DMS79 (cell line): ENCODE measurements at places on chromosomes 6 and 20.

GRCh38 chr6:133964052-133964451 is 11.0 kb downstream of the TBPL1 start:
- no peak for DNase-seq

GRCh38 chr6:36605560-36606391 is 11.6 kb downstream of the SRSF3 start:
- no peak for DNase-seq

GRCh38 chr6:147268254-147268653 is 64.0 kb downstream of the STXBP5 start:
- DNase-seq = no peak

DNA sequence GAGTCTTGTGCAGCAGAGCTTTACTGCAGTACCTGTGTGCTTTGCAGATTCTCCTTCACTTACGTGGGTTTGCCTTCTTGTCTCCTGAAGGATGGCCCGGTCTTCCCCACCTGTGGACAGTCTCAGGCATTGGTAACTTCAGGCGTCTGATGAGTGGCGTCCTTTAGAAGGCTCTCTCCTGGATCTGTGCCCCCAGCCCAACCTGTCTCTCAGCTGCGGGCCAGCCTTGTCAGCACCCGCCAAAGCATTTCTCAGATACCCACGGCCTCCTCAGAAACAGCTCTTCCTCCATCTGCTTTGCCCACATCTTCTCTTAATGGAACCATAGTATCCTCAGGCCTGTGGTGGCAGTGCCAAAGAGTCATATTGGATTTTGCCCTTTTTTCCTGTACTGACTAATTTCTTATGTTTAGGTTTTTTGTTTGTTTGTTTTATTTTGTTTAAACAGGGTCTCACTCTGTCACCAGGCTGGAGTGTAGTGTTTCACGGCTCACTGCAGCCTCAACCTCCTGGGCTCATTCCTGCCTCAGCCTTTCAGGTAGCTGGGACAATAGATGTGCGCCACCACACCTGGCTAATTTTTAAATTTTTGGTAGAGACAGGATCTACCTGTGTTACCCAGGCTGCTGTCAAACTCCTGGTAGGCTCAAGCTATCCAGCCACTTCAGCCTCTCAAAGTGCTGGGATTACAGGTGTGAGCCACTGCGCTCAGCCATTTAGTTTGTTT is 96.6 kb downstream of the ARID1B start:
- DNase-seq = peak; percentile 54

GRCh38 chr6:157366648-157367047 is 14.3 kb upstream of the ZDHHC14 start:
- no peak for DNase-seq

GRCh38 chr6:72761761-72762160 is 139.9 kb downstream of the KCNQ5 start:
- no peak for DNase-seq

DNA sequence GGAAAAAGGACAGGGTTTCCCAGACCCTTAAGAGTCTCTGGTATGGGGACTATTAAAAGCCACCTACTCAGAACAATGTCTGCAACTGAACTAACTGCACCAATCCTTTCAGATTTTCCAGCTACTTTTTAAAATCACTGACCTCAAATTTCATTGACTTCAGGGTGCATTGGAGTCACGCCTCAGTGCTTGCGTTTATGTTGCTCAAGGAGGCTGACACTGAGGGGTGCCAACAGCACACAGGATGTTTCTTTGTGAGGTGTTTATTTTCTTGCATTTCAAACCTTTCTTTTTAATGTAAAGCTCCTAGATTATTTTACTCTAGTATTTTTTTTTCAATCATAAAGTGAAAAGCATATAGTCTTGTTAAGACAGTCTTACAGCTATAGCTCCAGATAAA is 402.0 kb upstream of the SLC35B3 start:
- no peak for DNase-seq

GRCh38 chr6:9085054-9085708 is 649.8 kb upstream of the SLC35B3 start:
- DNase-seq = no peak

DNA sequence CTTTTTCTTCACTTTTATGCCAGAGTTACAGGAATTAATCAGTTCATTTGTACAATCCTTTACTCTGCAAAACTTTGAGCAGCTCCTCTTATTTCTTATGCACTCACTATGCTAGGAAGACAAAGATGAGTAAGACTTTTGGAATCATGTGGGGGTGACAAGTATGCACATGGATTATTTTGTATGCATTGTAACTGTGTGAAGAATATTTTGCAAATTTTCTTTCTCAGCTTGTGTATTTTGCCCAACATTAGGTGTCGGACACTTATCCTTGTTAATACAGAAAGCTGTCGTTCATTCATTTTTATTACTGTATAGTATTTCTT is 88.6 kb downstream of the PPP1R14C start:
- no peak for DNase-seq

DNA sequence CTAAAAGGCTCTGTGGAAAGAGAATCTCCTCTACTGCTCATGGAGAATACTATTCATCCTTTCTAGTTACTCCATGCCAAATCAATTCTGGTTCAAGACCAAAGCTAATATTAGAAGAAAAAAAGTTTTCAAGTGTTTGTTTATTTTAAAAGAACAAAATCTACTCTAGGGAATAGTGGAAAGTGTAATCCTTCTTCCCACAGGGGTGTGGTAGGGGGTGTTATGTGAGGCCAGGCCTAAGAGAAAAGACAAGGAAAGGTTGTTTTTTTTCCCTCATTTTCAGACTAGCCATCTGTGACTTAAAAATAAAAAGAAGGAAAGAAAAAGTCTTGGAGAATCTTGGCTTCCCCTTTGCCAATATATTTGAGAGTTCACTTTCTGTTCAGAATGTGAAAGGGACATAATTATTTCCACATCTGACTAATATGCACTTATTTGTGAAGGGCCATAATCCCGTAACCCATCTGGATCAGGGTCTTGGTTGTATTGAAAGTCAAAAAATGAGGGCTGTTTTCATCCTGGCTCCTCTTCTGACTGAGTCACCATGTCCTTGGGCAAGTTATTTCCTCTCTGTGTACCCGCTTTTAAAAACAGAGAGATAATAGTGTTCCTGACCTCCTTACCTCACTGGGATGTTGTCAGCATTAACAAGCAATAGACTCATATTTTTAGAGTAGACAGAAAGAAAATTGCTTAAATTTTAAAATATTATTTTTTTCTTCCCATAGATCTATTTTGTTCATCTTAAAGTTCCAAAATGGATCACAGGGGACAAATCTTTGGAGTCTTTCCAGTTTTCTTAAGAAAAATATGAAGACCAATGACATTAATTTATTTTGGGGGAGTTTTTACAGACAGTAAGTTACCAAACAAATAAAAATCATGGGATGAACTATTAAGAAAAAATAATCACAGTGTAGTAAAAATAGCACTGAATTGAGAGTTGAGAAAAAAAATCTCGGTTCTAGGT is 233.7 kb downstream of the IBTK start:
- no peak for DNase-seq

DNA sequence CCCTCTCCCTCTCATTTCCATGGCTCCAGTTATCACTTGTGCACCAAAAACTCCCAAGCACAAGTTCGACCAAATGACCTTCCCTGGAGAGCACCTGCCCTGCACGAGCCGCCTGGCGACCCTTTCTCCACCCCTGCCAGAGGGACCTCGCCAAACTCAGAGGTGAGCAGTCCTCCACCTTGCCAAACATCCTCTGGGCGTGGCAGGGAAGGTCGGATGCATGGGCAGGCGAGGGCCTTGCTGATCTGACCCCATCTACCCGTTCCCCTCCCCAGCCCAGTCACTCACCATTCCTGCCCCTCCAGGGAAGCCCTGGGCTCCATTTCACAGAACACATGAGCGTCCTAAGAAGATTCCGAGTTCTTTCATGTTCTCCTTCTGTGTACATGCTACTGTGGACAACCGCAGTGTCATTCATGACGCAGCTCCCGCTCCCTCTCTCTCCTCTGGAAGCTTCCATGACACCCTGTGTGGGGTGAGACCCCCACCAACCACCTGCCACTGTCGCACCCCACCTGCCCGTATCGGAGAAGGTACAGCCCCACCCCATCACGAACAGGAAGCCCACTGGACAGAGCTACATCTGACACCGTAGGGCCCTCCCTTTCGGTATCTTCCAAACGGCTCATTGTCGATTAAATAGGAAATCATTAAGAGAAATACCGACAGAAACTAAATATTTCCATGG is 104.3 kb downstream of the DACT2 start:
- no peak for DNase-seq

DNA sequence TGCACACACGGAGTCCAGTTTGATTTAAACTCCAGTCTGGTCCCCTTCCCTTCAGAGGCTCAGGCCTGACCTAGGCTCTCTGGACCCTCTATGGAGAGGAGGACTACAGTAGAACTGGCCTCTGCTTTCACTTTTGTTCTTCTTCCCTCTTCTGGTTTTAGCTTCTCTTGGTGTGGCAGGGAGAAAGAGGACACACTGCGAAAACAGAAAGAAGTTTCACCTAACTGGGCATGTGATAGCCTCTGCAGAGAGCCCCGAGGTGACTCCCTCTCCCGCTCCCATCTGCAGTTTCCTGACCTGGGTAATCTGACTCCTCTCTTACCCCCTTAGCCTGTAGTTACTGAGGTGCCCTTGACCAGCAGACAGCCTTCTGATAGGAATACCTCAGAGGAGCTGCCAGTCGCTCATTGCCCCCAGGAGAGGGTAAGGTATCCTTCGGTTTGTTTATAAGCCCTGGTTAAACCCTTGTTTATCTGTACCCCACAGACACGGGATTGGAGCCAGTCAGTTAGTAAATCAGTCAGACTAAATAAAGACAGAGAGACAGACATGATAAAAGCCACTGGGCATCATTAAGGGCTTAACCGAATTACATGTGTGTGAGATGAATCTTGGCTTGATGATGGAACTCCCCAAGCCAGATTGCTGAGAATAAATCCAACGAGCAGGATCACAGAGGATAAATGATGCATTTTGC is 12.0 kb upstream of the DTNBP1 start:
- DNase-seq = no peak

GRCh38 chr20:31857861-31858759 is 12.2 kb downstream of the DUSP15 start:
- DNase-seq = no peak

GRCh38 chr20:32628960-32629530 is 43.9 kb upstream of the NOL4L start:
- no peak for DNase-seq

DNA sequence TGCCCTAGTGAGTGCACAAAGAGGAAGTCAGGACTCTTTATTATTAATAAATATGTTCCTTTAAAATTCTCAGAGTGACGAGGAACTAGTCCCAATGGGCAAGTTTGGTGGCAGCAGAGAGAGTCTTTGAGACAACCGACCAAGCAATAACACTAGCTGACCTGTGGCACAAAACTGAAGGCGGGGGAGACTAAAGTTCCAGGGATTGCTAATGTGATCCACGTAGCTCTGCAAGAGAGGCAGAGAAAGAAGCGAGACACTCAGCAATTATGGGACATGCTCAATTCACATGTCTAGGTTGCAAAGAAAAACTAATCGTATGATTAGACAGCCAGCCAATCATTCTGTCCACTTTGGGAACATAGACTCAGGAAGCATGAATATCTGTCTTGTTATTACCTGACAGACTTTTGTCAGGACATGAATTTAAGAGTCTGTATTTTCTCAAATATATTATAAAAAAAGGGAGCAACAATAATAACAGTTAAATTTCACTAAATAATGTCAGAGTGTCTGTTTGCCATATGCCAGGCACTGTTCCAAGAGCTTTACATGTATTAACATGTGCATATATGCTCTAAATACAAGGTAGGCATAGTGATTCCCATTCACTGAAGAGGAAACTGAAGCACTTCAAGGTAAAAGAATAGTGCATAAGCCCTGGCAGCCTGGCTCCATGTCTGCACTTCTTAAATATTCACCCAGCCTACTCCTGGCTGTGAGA is 81.0 kb downstream of the COL9A1 start:
- DNase-seq = no peak

DNA sequence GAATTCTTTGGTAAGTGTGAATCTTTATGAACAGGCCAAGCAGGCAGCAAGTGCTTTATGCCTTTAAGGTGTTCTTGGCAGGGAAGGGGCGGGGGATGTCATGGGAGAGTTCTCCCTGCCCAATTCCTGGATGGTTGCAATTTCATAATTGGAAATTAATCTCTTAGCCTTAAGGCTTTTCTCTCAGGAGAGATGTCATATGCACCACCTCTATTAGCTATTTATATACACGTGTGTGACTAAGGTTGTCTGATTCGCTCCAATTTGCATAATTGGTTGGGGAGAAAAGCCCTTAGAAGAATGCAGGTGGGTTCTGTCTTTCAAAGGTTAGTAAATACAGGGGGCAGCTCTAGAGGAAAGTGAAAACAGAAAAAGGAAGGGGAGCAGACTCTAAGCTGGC is 5.2 kb upstream of the ENPP5 start:
- DNase-seq = no peak

- no peak for DNase-seq
These were observed 6.3 kb downstream of the TNFAIP3 start for GRCh38 chr6:137873273-137873762.

GRCh38 chr6:9315966-9316650 is 880.8 kb upstream of the SLC35B3 start:
- DNase-seq = no peak

- DNase-seq = no peak
These were observed 432.8 kb downstream of the CDC5L start for GRCh38 chr6:44820321-44820720.

- no peak for DNase-seq
These were observed 34.9 kb upstream of the LOC128125822 start for GRCh38 chr6:63537201-63537958.

DNA sequence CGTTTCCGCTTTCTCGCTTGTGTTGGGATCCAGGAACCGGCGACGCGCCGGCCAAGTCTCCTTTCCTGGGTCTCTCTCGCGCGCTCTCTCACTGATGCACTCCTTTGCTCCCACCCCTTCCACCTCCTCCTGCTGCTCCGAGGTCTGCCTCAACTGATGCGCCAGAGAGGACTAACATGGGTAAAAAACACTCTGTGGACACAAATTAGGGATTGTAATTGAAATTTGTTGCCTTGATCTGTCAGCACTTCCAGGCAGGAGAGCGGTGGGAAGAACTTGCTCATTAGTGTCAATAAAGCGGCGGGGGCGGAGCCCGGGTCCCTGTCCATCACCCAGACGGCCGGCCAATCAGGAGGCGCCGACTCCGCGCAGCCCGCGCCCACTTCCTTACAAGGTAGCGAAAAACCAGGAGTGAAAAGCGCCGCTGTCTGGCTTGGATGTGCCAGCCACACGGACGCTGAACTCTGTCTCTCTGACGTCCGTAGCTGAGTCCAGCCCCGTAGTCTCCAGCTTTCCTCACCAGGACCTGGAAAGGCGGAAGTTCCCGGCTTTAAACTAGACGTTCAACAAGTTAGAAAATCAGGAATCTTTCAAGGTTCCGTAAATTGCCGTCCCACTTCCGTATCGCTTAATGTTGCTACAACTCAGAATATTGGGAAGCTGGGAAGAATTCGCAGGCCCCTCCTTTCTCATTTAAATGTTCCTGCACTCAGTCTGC is at the start of gene TBX18:
Gene TBX18, minus strand, starts transcription at position 267 of the 718 bp plus-strand sequence. CDS start 417 bp downstream, outside the sequence.
- DNase-seq = no peak

- DNase-seq = no peak
These were observed 177.6 kb downstream of the JARID2 start for GRCh38 chr6:15423286-15423993.

- DNase-seq = peak; percentile 22
These were observed 1.1 kb downstream of the TPX2 start for GRCh38 chr20:31740208-31740607.

GRCh38 chr6:143166247-143166695 is 105.6 kb downstream of the AIG1 start:
- DNase-seq = no peak
